CD14-positive monocyte (primary cell): ENCODE measurements at places on chromosomes 6 and 20. TPM values are rescaled to one million over a fixed set of nuclear protein-coding genes. Genes with fewer than 3 reads are reported as not detected.
A peak's percentile ranks its signal among the peaks of the same experiment; 100 is the strongest.

DNA sequence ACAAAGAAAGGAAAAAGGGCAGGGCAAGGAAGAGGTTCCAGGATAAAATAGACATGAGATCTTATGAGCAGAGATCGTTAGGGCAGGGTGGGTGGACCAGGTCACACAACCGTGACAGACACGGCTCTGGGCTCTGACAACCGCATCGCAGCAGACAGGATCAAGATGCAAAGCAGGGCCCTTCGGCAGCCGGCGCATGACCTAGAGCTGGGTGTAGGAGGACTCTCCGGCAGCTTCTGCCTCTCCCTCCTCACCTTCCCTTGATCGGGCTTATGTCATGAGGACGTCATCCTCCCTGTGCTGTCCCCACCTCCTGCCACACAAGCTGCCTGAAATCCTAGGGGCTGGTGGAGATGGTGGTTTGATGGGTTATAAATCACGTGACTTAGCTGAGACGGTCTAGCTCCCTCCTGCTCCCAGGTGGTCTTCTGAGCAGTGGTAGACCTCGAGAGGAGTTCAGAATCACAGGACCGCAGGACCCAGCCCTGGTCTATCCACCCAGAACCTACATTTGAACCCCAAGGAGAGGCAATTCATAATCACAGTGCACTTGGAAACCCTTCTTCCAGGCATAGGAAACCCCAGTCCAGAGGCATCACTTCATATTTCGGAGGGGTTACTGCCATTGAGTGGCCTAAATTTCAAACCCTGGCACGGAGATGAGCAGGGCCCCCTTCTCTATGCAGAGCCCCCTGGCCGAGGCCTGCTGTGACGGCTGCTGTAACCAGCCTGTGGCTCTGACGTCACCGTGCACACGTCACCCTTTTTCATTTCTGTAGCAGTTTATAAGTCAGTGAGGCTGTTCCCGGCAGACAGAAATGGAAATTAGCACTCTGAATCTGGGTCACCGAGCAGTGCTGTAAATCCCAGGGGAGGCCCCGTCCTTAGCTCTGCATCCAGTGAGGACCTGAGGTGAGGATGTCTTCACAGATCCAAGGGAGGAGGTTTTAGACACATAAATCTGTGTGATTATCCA is 8.7 kb upstream of the CCR6 start:
- H3K27ac ChIP-seq: no peak overlapping the region
- no peaks in the 10 kb centered on the region for H3K27me3 ChIP-seq
- no peaks in the 10 kb centered on the region for H3K4me1 ChIP-seq
- H3K36me3 ChIP-seq: no peaks in the 10 kb centered on the region

Gene SH3BGRL2
- polyA plus RNA-seq: 0.30 TPM

Gene FERMT1
- not detected for polyA plus RNA-seq

- H3K4me1 ChIP-seq: peaks cover 11% of the 10 kb centered on the region
Measured at GRCh38 chr20:19817017-19817416, 59.0 kb downstream of the RIN2 start.

GRCh38 chr20:32089637-32090362 is 19.7 kb upstream of the TM9SF4 start:
- H3K27me3 ChIP-seq: no peaks in the 10 kb centered on the region
- no peak overlapping the region for H3K27ac ChIP-seq
- H3K36me3 ChIP-seq: peaks cover 100% of the 10 kb centered on the region
- no peak for DNase-seq
- H3K4me3 ChIP-seq: no peak overlapping the region

Gene FOXS1
- polyA plus RNA-seq: not detected

DNA sequence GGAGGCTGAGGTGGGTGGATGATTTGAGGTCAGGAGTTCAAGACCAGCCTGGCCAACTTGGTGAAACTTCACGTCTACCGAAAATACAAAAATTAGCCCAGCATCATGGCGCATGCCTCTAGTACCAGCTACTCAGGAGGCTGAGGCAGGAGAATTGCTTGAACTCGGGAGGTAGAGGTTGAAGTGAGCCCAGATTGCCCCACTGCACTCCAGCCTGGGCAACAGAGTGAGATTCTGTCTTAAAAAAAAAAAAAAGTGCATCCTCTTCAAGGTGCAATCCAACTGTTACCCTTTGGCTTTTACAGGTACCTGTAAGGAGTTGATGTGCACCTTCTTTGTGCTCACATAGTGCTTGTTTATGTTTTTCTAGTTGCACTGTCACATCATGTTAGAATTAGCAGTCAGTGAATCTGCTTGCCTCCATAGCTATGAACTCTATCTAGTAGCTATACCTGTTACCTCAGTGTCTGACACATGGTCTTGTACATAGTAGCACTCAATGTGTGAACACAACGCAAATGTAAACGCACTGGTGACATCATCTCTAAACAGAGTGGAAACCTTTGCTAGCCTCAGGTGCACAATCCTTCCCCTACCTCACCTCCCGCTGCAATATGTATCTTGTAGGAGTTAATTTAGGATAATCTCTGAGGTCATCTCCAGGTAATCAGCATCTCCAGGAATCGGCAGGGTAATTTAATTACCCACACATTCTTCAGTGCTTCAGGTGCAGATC is 9.7 kb downstream of the MSH5 start:
- H3K36me3 ChIP-seq: peaks cover 2% of the 10 kb centered on the region
- no peaks in the 10 kb centered on the region for H3K4me1 ChIP-seq
- no peak overlapping the region for H3K4me3 ChIP-seq
- no peaks in the 10 kb centered on the region for H3K27me3 ChIP-seq
- no peak for DNase-seq

Gene EYS
- 0.03 TPM for polyA plus RNA-seq

Gene ZC2HC1B
- polyA plus RNA-seq: not detected

Gene TNXB
- polyA plus RNA-seq: not detected

DNA sequence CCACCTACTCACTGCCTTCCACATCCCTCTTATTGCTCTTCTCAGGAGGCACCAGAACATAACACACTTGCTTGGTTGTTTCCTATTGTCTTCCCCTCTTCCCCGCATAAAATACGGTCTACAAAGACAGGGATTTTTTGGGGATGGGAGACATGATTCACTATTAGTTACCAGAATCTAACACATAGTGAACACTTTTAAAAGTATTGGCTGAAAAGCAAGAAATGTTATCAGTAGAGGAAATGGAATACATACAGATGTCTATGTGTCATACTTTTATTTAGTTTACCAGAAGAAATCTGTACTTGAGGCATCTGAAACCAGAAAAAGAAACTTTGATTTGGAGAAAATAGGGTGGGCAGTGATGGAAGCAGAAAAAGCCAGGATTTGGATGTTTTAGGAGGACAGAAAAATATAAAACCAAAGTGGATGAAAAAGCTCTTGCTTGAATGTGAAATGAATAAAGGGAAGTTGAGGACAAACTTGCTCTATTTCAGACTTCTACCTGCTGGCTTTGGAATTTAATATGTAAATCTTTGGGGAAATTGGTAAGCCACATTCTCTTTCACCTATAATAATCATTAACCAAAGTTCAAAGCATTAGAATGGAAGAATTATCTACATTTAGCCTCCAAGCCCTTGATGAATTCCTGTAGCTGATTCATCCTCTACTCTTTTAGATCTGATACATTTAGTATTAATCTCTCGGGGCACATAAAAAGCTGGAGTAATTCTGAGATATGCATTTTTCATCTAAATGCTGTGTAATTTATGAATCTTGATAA is 82.6 kb downstream of the DOK5 start:
- DNase-seq: no peak
- no peak overlapping the region for H3K4me3 ChIP-seq
- H3K27ac ChIP-seq: no peak overlapping the region
- H3K4me1 ChIP-seq: no peaks in the 10 kb centered on the region

Gene NFATC2
- polyA plus RNA-seq: 0.03 TPM

GRCh38 chr6:6125495-6125894 is 118.8 kb upstream of the NRN1 start:
- no peak overlapping the region for H3K4me3 ChIP-seq
- H3K27me3 ChIP-seq: no peaks in the 10 kb centered on the region
- H3K36me3 ChIP-seq: no peaks in the 10 kb centered on the region
- no peak overlapping the region for H3K27ac ChIP-seq
- no peaks in the 10 kb centered on the region for H3K4me1 ChIP-seq

Gene NANP
- 0.46 and 1.7 TPM in 2 replicates for polyA plus RNA-seq

DNA sequence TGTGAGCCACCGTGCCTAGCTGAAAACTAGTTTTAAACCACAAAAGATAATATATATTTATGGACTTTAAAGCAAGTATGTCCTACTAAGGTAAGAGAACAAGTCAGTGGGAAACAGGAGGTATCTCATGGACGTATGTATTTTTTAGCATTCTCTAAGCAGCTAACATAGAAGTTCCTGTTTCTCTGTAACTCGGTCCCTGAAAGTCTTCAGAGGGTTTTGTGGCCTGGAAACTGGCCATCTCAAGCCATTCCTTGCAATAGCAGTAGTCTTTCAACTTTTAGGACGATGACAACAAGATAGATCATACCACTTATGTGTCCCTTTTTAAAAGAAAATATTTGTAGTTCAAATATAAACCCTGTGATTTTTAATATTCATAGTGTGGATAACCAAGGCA is 95.6 kb upstream of the RALGAPA2 start:
- no peak overlapping the region for H3K4me3 ChIP-seq
- H3K27ac ChIP-seq: no peak overlapping the region
- H3K4me1 ChIP-seq: no peaks in the 10 kb centered on the region
- no peaks in the 10 kb centered on the region for H3K36me3 ChIP-seq
- H3K27me3 ChIP-seq: no peaks in the 10 kb centered on the region

Gene FAM217A
- polyA plus RNA-seq: not detected

Gene LZTS3
- polyA plus RNA-seq: 0.42 and 0.45 TPM in 2 replicates

Gene ATP6V1G2
- polyA plus RNA-seq: 0.13 and 0.41 TPM in 2 replicates

Gene EFCAB8
- not detected for polyA plus RNA-seq

DNA sequence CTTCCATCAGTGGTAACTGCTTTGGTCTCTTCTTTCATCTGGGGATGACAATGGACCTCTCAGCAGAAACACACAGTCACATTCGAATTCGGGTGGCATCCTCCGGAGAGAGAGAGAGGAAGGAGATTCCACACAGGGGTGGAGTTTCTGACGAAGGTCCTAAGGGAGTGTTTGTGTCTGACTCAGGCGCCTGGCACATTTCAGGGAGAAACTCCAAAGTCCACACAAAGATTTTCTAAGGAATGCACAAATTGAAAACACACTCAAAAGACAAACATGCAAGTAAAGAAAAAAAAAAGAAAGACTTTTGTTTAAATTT is 6.1 kb downstream of the EDN1 start:
- H3K36me3 ChIP-seq: no peaks in the 10 kb centered on the region
- DNase-seq: no peak
- no peak overlapping the region for H3K27ac ChIP-seq

GRCh38 chr6:14747881-14748520 is 497.9 kb upstream of the JARID2 start:
- H3K4me1 ChIP-seq: peaks cover 22% of the 10 kb centered on the region
- no peak for DNase-seq
- H3K27me3 ChIP-seq: no peaks in the 10 kb centered on the region
- H3K36me3 ChIP-seq: no peaks in the 10 kb centered on the region
- H3K4me3 ChIP-seq: no peak overlapping the region
- H3K27ac ChIP-seq: peak overlapping the region; percentile 42

DNA sequence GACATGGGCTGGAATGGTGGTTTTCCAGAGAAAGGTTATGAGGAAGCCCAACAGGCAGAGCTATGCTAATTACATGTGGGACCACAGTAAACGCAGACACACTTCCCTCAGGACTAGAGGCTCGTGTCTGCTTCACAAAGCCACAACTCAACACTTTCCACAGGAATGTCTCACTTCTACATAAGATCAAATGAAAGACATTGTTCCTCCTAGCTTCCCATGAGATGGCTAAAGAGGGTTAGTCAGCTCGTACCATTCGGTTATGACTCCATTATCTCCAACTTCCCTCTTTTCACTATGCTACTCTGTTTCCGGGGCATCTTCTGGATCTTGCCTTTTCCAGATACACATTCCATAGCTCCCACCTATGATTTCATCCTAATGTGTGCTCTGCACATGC is 29.1 kb upstream of the ZC3H12D start:
- no peak overlapping the region for H3K27ac ChIP-seq
- H3K4me1 ChIP-seq: no peaks in the 10 kb centered on the region
- H3K4me3 ChIP-seq: no peak overlapping the region
- peak; percentile 12 for DNase-seq

DNA sequence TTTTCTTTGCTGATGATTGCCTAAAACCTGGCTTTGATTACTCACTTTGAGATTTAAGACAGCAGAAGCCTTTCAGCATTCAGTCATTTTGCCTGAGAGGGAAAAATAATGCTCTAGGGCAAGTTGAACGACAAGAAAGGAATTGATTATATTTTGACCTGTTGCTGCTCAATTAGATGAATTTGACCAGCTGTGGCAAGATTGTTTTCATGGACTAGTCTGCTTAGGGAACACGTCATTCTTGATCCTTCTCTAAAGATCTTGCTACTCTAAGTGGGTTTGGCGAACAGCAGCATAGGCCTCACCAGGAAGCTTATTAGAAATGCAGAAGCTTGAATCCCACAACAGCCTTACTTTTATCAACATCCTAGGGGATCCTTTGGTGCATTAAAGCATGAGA is 59.7 kb upstream of the PHACTR1 start:
- H3K36me3 ChIP-seq: no peaks in the 10 kb centered on the region
- no peaks in the 10 kb centered on the region for H3K4me1 ChIP-seq
- DNase-seq: no peak
- H3K27me3 ChIP-seq: no peaks in the 10 kb centered on the region

Gene HIVEP1
- polyA plus RNA-seq: 1.7 TPM

GRCh38 chr6:154440422-154441043 is 70.0 kb downstream of the CNKSR3 start:
- no peak for DNase-seq
- H3K36me3 ChIP-seq: no peaks in the 10 kb centered on the region
- no peaks in the 10 kb centered on the region for H3K4me1 ChIP-seq
- no peak overlapping the region for H3K27ac ChIP-seq
- H3K27me3 ChIP-seq: no peaks in the 10 kb centered on the region
- no peak overlapping the region for H3K4me3 ChIP-seq

- no peak overlapping the region for H3K27ac ChIP-seq
- H3K36me3 ChIP-seq: no peaks in the 10 kb centered on the region
- no peaks in the 10 kb centered on the region for H3K4me1 ChIP-seq
- H3K27me3 ChIP-seq: no peaks in the 10 kb centered on the region
- DNase-seq: no peak
Measured at GRCh38 chr6:143329323-143329722, 121.2 kb downstream of the ADAT2 start.

DNA sequence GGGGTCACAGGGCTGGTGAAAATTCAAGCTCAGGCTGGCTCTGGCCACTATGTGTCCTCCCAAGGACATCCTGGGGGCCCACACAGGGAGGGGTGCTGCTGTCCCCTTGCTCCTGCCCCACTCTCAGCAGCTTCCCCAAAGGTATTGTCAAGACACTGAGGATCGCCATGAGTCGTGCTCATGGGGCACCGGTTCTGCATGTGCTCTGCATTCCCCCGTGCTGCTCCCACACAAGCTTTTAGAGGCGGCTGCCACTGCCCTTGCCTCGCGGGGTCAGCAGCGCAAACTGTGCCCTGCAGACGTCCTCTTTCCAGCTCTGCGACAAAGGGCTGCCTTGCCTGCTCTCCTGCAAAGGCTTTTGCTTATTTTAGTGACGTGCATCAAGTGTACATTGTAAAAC is 179.8 kb downstream of the ERMARD start:
- H3K27ac ChIP-seq: no peak overlapping the region
- no peaks in the 10 kb centered on the region for H3K36me3 ChIP-seq
- DNase-seq: no peak
- H3K27me3 ChIP-seq: no peaks in the 10 kb centered on the region
- H3K4me3 ChIP-seq: no peak overlapping the region
